ENCODE measurements at places on chromosomes 6 and 20.
A peak's percentile ranks its signal among the peaks of the same experiment; 100 is the strongest.

DNA sequence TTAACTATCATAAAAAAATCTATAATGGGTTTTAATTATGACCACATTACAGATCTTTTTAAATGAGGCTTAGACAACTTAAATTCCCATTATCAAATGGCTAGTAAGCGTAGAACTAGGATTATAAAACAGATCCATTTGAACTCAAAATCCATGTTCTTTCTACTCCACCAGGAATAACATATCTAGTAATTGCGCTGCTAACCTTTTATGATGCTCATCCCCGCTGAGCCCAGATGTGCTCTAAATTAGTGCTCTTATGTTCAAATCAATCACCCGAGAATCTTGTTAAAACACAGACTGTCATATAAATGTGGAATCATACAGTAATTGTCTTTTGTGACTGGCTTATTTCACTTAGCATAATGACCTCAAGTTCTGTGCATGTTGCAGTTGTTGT is 903.1 kb downstream of the PHF3 start:
- DNase-seq: no peak

- no peak for DNase-seq
These were observed 2.2 kb upstream of the TUBB2B start for GRCh38 chr6:3229566-3230178.

- peak; percentile 59 for DNase-seq
These were observed 1.3 kb downstream of the SEC63 start for GRCh38 chr6:107956586-107957307.

DNA sequence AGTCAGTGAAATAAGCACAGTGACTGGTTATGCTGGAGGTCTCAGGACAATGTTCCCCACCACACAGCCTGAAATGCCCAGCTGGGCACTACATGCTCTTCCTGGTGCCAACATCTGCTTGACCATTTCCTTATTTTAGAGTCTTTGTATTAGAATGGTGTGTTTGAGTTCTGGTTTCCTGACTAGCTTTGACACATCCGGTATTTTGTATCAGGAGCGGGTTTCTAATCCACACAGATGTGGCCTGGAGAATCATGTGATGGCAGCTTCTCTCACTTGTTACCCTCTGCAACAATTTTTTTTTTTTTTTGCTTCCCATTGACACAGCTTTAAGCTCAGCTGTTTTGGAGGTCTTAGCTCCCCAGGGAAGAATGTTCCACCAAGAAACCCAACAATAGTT is 164.5 kb upstream of the CST7 start:
- DNase-seq: no peak

- no peak for DNase-seq
These were observed 611.3 kb upstream of the GJE1 start for GRCh38 chr6:141521440-141521839.
